ENCODE measurements at places on chromosomes 11 and 22.
A peak's percentile ranks its signal among the peaks of the same experiment; 100 is the strongest.

- peak; percentile 54 for DNase-seq
Measured at GRCh38 chr22:38657045-38657909, 839 bp downstream of the CBY1 start.

DNA sequence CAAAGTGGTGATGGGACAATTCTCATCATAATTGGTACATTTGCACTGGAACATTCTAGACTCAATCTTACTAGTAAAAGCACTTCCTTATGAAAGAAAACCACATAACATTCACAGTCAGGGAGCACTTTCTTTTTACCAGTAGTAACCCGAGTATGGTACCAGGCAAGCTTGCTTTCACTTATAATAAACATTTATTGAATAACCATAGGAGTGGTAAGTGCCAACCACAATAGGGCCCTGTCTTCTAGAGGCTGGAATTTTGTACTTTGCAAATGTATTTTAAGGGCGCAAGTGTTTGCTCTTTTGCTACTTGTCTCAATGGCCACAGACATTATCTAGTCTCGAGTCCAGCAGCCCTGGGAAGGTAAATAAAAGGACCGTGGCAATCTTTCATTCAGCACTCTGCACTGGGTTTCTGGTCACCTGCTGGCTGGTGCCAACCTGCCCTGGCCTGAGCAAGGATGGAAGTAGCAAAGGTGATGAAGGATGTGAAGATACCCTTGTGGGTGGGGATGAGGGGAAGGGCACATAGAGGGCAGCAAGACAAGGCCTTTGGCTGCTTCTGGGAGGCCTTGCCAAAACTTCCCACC lies 24.2 kb downstream of the C22orf31 start:
- DNase-seq: no peak

DNA sequence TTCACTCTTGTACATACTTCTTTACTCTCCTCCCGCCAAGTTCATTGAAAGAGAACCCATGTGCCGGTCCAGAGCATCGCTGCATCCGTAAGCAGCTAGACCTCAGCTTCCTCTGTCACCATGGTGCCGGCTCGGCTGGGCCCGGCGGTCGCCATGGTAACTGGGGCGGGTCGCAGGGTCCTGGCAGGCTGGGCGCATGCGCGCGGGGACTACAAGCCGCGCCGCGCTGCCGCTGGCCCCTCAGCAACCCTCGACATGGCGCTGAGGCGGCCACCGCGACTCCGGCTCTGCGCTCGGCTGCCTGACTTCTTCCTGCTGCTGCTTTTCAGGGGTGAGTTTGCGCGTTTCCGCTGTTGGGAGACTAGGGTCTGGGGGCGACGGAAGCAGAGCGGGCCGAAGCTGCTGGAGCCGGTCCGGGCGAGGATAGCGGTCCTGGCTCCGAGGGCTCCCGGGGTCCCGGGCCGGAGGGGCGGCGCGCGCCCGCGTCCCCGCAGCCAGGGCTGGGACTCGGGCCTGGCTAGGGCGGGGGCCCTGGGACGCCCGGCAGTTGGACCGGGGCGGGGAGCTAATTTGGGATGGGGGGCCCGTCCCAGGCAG lies at the start of gene JAM3:
Gene JAM3 (plus strand): TSS at position 244 of the 597 bp plus-strand sequence. CDS start 12 bp downstream, at position 256.
- DNase-seq: peak; percentile 97

- no peak for DNase-seq
Measured at GRCh38 chr11:125921042-125921441, 16.7 kb downstream of the DDX25 start.

DNA sequence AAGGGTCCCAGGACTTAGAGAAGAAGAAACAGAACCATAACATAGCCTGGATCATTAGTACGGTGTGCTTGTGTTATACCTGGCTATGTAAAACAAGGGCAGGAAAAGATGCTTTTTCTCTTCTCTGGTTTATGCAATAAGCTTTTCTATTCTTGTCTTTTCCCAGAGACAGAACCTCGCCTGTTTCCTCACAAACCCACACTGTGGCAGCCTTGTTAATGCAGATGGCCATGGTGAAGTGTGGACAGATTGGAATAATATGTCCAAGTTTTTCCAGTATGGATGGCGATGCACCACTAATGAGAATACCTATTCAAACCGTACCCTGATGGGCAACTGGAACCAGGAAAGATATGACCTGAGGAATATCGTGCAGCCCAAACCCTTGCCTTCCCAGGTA lies 2.9 kb downstream of the CFAP68 start:
- no peak for DNase-seq

- no peak for DNase-seq
Measured at GRCh38 chr22:42431401-42432019, 693 bp downstream of the NFAM1 start.

GRCh38 chr22:31615940-31616314 lies 46.1 kb downstream of the PISD start:
- no peak for DNase-seq

DNA sequence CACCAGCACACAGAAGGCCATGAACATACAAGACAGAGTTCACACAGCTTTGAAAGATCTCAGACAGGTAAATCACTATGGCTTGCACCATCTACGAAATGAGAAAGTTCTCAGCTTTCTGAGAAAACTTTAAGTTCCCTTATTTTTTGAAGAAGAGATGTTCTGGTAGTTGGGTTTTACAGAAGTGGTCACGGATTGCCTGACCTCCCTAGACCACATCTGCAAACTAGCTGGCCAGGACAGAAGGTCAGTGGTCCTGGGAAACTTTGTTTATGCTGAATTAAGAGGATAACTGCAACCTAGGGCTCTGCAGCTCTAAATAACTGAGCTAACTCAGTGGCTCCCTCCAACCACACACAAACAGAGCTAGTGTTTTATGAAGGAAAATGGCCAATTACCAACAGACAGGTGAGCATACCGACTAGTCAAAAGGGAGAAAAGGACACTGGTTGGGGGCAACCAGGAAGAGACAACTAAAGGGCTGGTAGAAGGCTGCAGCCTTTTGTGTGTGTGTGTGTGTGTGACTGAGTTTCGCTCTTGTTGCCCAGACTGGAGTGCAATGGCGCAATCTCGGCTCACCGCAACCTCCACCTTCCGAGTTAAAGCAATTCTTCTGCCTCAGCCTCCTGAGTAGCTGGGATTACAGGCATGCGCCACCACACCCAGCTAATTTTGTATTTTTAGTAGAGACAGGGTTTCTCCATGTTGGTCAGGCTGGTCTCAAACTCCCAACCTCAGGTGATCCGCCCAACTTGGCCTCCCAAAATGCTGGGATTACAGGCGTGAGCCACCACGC lies 8.5 kb upstream of the SCN2B start:
- no peak for DNase-seq

DNA sequence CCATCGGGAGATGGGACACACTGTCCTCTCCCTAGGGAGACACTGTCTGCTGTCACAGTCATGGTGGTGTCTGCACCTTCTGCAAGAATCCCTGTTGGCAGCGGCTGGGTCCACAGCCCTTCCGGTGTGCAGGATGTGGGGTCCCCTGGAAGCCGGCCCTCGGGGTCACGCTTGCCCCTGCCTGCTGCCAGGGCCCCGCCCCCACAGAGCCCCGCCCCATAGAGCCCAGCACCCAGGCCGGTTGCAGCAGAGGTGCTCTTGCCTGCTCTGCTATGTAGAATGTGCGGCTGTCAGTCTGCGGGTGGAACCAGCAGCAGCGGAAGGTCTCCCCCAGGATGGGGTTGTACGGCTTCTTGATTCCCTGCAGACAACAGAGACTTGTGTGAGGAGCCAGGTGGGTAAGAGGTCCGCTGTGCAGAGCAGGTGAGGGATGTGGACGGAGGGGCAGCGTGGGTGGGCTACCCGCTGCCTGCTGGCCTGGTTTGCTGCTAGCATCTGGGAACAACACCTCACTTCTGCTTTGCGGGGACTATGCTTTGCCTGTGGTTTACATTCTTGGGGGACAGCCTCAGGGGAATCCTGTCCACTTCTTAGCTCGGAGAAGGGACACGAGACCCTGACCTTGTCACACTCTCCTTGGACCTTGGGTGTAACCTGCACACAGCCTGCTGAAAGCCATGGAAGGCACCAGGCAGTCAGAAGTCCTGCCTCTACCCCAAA lies 44.9 kb upstream of the CARS1 start:
- DNase-seq: no peak

- DNase-seq: no peak
Measured at GRCh38 chr11:125519256-125519655, 23.2 kb upstream of the FEZ1 start.

- no peak for DNase-seq
Measured at GRCh38 chr11:35182317-35182939, 43.5 kb downstream of the CD44 start.

DNA sequence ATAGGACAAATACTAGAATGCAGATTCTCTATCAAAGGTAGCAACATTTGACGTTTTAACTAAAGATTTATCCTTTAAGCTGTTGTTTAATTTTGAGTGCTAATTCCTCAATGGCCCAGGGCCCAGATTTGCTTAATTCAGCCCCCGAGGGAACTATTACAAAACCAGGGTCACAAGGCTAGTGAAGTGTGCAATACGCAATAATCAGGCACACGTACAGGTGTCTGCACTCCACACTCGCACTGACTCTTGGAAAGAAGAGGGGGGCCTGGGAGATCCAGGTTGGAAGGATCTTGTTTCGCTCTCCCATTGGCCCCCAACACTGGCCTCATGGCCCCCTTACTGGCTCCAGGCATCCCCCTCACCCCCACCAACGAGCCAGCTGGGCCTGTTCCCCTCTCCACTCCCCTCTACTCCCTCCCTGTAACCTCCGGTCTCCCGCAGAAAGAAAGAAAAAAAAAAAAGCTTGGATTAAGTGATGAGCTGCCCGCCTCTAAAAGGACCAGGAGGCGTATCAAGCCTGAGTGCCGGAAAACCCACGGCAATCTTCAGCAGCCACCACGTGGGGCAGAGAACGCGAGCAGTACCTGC lies 2.2 kb upstream of the KIRREL3 start:
- no peak for DNase-seq

DNA sequence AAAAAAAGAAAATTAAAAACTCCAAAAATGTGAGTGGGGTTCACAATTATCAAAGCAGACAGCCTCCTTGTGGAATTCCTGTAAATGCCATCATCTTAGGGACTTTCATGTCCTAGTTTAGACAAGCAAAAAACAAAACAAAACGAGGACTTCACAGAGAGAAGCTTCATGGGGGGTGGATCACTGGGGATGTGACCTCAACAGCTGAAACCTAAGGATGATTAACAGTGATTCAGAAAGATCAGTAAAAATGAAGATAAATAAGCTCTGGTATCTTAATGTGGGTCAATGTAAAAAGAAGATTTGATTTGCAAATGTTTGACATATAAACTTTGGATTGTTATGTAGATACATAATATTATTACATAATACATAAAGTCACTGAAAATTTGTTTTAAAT lies 8.1 kb upstream of the OR10W1 start:
- no peak for DNase-seq

- no peak for DNase-seq
Measured at GRCh38 chr11:76682684-76683083, 12.1 kb upstream of the LRRC32 start.

DNA sequence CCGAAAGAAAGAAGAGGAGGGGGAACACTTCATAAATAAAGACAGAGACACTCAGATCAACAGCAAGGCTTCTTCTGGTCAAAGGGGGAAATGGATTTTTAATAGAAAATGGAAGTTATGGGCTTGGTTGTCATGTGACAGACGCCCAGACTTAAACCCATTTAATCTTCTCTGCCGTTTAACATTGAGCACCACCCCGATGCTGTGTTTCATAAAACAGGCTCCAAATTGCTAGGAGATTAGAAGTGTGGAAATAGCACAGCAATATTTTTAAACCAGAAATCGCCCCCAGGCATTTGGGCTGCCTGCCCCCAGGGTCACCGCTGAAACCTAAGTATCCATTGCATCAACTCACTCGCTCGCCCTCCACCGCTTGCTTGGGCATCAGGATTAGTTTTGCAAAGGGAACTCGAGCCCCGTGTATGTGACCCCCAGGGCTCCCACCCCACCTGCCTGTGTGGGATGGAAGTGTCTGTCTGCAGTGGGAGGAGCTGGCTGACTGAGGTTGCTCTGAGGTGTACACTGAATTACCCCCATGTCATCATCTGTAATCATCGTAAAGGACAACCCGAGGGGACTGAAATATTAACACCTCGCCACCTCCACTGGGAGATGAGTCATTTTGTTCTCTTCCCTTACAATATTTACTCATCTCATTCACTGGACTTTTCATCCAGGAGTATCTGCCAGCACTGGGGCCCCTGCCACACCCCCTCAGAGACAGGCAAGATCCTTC lies 10.7 kb downstream of the DSCAML1 start:
- no peak for DNase-seq

GRCh38 chr11:110446594-110446993 lies 16.8 kb downstream of the FDX1 start:
- no peak for DNase-seq

GRCh38 chr11:13110929-13111812 lies 102.1 kb downstream of the RASSF10 start:
- no peak for DNase-seq

DNA sequence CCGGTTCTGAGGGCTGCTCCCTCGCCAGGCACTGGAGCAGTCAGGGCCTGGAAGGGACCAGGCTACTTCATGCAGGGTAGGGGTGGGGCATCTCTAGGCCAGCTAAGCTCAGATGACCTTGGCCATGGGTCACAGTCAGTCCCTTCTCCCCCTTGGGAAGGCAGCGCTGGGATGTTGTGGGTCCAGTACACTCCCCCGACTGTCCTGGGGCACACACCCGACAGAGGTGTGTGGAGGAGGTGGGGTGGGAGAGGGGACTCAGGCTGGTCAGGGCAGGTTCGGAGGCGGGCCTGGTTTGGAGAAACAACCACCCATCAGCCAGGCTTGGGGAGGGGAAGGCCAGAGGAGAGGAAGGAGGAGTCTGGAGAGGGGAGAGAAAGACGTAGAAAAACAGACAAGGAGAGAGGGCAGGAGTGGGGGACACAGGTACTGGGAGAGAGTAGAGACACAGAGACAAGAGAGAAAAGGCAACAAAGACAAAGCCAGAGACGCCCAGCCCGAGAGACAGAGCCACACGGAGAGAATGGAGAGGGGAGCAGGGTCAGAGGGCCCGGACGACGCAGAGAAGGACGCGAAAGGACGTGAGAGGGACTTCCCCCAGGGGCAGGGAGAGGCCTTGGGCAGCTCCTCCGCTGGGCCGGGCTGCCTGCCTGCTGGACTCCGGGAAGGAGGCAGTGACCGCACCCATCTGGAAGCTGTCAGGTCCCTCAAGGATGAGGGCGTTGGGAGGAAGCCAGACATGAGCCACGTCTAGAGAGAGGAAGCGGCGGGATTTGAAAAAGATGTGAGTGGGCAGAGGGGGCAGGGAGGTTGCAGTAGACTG lies 30.6 kb upstream of the TSKU start:
- no peak for DNase-seq

- no peak for DNase-seq
Measured at GRCh38 chr11:76811259-76811658, 28.1 kb downstream of the TSKU start.
